ENCODE measurements at places on chromosomes 5 and 9.
A peak's percentile ranks its signal among the peaks of the same experiment; 100 is the strongest.

DNA sequence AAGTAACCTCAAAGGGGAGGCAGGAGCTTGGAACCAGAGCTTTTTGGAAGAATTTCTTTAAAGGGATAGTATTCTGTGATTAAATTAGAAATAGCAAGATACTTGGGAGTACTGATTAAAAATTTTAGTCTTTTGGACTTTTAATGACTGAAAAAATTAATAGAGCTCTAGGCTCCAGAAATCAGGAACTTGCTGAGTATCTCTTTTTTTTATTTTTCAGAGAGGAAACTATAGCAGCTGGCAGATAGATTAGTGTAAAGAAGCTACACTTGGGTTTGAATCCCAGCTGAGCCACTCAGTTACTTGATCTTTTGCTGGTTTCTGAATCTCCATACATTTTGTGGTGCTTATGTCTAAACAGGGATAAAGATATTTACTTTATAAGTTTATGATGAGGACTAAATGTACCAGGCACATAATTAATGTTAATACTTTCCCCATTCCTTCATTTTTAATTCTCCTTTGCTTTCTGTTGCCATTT, 94.2 kb upstream of the TNC start:
- no peak for DNase-seq

DNA sequence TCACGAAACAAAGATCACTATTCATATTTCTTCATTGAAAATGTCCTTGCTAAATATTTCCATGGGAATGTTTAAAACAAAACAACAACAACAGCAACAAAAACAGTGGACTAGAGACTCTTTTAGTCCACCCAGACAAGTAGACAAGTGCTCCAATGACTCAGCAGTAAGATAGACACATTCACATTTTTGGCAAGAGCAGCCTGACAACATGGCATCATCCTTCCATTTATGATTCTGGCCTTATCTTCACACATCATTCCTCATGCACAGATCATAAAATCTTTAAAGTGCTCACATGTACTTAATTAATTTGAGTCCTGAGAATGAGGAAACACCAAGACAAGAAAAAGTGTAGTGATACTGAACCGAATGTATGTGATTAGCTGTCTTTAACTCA, 132.6 kb upstream of the PDE4D start:
- no peak for DNase-seq

DNA sequence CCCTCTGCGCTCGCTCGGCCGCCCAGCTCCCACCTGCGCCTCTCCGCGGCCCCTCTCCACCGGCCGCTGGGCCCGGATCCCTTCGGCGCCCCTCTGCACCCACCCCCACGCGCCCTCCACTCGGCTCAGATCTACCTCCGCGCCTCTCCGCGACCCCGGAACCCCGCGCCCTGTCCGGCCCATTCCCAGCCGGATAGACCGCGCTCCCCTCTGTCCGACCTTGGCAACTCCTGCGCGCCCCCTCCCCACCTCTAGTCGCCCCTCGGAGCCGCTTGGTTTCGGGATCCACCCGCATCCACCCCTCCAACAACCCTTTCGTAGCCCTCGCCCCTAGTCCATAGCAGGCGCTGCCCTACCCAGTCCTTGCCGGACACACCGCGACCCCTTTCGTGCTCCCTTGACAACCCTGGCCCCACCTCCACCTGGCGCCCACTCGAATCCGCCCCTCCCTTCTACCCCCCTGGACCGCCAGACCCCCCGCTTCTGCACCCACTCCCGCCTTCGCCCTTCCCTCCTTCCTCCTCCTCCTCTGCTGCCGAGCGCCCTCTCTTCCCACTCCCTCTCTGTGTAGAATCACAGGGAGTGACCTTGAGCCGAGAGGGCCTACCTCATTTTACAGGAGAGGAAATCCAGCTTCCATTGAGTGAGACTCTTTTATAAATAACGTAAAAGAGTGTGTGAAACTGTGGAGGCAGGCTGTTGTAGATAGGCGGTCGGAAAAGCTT, 525 bp upstream of the AK3 start:
- peak; percentile 26 for DNase-seq

DNA sequence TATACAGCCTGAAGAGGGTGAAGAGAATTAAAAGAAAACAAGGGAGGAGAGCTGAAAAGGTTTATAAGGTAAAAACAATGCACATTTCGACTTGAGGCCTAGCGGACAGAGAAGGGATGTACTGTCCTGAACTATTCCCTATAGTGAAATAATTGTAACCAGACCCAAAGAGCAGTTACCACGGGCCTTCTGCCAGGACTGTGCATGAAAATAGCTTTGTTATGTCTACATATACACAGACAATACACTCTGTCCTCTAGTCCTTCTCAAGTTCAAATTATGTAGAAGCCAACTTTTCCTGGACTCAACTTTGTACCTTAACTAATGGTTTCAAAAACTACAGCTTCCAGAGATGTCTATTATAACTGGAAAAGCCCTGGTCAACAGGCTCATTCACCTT, 223.7 kb downstream of the PCSK5 start:
- DNase-seq = no peak

DNA sequence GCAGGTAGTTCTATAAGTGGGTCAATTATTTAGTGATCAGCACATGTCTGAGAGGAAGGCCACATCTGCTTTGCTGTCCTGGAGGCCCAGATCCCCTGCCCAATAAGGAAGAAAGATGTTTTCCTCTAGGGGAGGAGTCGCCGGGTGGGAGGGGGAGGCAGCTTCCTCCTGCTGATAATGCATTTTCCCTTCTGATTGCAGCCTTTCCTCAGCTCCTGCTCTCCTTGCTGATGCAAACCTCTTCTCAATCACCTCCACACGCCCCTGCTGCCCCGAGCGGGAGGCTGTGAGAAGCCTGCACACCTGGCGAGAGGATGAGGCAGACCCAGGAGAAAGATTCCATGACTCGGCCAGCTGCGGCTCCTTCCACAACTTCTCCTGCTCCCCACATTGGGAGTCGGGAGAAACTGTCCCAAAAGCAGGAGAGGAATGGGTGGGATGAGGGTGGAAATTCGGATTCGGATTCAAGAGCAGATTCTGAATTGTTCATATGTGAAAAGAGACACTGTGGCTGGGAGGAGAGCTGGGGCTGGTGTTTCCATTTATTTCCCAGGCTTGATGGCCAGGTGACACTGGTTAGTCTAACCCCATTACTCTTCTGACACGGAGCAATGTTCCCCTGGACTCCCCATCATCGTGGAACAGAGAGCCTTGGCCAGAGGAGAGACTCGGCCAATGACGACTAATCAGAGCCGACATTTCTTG, 6.8 kb upstream of the NTNG2 start:
- DNase-seq = no peak

- DNase-seq = no peak
Measured at GRCh38 chr9:109190151-109190550, 23.1 kb upstream of the FRRS1L start.

DNA sequence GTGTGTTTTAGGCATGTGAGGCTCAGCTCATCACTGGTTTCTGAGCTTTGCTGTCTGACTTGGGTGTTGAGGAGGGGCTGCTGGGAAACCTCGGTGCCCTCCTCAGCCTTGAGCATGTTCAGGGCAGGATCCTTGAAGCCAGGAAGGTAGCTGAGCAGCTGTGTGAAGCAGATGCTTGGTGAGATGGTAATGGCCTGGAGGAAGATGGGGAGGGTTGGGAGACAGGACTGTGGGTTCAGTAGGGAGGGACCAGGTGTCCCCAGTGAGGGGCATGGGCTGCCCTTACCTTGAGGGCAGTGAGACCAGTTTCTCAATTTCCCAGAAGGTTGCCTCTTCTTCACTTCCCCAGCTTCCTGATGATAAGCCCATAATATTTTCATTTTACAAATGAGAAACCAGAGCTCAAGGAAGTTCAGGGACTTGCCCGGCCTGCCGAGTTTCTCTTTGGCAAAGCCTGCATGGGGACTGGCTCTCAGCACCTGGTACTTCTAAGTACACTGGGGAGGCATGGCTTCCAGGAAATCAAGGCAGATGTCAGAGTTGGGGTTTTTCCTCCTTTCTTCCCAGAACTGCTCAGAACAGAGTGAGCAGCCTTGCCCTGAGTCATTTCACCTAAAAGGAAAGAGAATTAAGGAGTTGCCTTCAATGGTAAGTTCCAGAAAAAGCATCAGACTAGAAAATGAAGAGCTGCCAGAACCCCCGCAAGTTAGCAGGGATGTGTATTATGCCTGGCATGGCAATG, 225.7 kb downstream of the MAST4 start:
- no peak for DNase-seq

DNA sequence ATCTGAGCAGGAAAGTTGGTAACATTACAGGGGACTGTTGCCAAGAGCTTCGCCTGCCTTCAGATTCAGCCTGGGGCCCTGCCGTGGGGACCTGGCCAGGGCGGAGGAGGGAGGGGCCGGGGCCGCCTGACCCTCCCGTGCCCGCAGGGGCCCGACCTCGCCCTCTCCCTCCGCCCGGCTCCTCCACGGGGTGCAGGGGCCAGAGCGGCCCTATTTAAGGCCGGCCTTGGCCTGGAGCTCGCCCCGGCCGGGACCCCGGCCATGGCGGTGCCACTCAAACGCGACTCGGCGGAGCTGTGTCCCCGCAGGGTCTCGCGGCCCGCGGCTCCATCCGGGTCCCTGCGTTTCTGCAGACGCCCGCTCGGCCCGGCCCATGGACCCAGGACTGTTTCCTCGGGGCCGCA, 757 bp downstream of the TMEM250 start:
- no peak for DNase-seq

DNA sequence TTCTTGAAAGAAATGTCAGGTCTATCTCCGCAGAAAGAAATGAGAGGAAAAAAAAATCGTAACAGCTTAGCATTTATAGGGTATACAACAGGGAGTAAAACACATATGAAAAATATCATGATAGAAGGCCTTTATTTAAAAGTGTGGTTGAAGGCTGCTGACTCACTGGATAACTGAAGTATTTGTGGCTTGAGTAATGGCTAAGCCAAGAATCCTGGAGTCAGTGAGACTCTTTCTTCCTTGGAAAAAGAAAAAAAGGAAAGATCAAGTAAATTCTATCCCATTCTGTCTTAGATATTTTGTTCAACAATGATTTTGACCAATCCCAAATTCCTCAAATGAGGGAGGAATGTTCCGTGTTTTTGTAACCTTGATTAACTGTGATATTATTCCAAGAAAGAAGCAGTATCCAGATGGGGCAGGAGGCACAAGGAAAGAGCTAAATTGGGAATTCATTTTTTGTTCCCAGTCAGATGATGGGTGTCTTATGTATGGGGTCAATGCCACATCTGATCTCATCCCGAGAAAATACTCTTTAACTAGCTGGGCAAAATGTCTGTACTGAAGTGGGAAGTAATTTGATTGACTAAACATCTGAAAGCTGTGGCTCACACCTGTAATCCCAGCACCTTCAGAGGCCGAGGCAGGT, 64.3 kb upstream of the MYO10 start:
- no peak for DNase-seq

GRCh38 chr5:88660947-88661805, 221.8 kb downstream of the MEF2C start:
- DNase-seq = peak; percentile 83

- no peak for DNase-seq
Measured at GRCh38 chr9:30140407-30140806, 2244.0 kb upstream of the ACO1 start.

- DNase-seq = no peak
Measured at GRCh38 chr9:37443566-37443965, 21.1 kb downstream of the GRHPR start.

DNA sequence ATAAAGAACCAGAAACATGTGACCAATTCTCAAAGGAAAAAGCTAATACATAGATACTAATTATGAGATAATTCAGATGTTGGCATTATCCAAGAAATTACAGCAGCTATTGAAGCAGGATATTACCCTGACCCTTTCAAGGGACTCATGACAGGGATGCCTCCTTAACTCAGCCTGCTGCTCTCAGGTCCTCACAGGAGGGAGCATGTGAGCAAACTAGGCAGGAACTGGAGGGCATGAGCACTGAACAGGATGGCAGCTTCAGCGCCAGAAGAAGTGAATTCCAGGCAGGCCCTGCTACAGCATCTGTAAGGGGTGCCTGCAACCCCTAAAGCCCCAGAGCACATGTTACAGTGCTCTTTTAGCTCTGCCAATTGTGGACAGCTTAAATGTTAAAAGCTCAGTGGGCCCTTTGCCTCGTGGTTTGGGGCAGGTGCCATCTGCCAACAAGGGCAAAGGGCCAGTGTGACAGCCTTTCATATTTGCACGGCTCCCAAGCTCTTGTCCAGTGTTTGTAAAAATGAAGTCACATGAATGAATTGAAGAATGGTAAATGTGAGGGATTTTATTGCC, 464.7 kb upstream of the COX7C start:
- no peak for DNase-seq

- DNase-seq = no peak
Measured at GRCh38 chr9:110064803-110065202, 143.2 kb downstream of the C9orf152 start.

DNA sequence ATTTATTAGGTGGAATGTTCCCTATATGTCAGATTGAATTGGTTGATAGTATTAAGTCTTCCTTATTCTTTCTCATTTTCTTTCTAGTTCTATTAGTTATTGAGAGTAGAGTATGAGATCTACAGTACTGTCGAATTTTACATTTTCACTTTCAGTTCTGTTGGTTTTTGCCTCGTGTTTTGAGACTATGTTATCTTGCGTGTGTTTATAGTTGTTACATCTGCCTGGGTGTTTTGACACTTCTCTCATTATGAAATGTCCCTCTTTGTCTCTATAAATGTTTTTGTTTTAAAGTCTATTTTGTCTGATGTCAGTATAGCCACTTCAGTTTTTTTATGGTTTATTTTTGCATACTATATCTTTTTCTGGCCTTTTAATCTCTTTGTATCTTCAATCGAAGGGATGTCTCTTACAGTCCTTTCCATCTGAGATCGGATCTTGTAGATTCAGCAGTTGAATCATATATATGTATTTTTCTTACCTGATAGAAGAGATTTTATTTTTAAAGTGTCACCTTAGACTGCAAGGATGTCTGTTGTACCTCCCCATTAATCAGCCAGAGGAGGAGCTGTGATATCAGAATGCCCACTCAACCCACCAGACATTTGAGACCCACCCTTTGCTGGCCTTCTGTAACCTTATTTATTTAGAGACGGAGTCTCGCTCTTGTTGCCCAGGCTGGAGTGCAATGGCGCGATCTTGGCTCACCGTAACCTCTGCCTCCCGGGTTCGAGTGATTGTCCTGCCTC, 20.7 kb downstream of the EHMT1 start:
- peak; percentile 71 for DNase-seq

GRCh38 chr9:120742951-120743416, 28.7 kb upstream of the MEGF9 start:
- peak; percentile 68 for DNase-seq

GRCh38 chr9:127136081-127136879, 13.8 kb upstream of the ANGPTL2 start:
- no peak for DNase-seq
